ENCODE measurements at places on chromosomes 13 and 19. TPM values are rescaled to one million over a fixed set of nuclear protein-coding genes. Genes with fewer than 3 reads are reported as not detected.
A peak's percentile ranks its signal among the peaks of the same experiment; 100 is the strongest.

- DNase-seq = no peak
Measured at GRCh38 chr13:28392428-28392827, 102.5 kb downstream of the FLT1 start.

DNA sequence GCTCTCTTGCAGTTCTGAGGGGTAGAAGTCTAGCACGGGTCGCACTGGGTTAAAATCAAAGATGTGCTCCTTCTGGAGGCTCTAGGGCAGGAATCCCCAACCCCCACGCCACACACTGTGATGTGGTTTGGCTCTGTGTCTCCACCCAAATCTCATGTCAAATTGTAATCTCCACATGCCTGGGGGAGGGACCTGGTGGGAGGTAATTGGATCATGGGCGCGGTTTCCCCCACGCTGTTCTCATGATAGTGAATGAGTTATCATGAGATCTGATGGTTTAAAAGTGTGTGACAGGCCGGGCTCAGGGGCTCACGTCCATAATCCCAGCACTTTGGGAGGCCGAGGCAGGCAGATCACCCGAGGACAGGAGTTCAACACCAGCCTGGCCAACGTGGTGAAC, 26.6 kb upstream of the CALM3 start:
- DNase-seq = no peak

GRCh38 chr19:11324079-11324661, 15.3 kb downstream of the RAB3D start:
- DNase-seq = peak; percentile 70

- no peak for DNase-seq
Measured at GRCh38 chr19:2185734-2186070, 22.0 kb downstream of the DOT1L start.

DNA sequence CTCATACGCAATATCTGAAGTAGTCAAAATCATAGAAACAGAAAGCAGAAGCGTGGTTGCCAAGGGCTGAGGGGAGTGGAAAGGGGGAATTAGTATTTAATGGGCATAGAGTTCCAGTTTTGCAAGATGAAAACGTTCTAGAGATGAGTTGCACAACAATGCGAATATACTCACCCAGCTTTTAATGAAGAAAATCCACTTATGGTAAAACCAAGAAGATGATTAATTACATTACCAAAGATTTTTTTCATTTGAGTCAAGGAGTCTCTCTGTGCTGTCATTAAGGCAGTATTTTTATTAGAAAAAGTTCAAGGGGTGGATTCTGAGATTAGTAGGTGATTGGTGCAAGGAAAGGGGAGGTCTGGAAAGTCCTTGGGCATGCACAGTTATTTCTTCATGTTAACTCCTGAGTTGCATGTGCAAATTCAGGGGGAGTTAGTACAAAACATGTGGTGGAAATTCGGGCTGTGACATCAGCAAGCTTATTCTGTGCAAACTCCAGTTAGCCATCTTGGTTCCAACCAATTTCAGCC, 6.9 kb upstream of the CBY2 start:
- DNase-seq = no peak

DNA sequence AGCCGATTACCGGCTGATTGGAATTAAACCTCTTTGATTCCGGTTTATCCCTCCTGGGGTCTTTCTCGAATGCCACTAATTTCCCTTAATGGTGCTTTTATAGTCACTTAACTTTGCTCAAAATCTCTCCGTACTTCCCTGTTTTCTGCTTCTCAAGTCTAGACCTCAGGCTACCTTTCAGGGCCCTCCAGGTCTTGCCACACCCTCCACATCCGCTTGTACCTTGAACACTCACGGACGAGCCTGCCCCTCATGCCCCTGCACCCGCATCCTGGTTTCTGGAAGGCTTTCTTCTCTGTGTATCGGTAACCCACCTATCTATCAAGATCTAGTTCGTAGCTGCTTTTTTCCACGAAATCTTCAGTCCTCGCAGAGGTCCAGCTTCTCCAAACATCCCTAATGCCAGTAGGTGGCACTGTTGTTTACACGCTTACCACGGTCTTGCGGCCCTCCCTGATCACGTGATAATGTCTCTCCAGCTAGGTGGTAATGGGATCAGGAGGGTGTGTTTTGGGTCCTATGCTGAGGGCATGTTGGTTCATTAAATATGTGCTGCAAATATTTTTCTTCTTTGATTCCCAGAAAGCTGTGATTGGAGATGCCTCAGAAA, 13.8 kb downstream of the ATP12A start:
- DNase-seq = no peak

DNA sequence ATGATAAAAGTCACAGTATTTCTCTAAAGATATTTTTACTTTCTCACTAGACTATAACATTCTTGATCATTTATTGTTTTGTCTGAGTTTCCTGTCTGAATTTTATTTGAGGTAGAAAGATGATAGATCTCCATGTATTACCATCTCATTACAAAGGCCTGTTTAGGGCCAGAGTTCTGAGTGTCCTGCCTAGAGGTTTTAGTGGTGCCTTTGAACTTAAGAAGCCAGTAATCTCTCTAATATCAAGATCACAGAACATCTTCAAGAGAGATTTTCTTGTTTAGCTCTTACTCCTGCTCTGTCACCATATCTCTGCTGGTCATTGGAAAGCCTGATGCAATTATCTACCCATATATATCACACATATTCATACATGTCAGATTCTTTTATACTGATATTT, 101.5 kb downstream of the ZAR1L start:
- no peak for DNase-seq

DNA sequence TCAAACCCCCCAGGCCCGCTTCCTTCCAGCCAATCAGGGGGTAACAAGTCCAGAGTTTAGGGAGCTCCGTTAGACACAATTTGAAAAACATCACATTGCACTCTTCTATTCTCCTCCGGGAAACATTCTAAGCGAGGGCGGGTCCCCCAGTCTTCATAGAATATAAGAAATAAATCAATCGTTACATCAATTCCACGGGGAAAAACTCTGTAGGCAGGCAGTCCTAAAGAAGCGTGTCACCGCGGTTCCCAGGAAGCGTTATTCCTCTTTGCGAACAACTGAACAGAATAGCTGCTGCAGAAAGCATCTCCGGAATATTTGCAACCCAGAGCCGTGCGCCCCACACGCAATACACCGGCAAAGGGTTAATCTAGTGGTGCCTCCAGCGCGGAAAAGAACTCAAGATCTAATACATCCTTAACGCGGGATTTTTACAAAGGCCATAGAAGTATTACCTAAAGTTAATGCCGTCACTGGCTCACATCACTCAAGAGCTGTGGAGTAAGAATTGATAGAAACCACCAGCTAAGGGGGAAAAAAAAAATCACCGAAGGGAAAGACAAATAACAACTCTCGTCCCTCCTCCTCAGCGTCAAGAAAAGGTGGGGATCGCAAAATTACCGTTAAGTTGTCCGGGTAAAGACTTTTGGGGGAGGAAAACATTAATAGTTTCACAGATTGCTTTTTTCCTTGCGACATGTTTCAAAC, 65.1 kb downstream of the KCNRG start:
- DNase-seq = no peak

DNA sequence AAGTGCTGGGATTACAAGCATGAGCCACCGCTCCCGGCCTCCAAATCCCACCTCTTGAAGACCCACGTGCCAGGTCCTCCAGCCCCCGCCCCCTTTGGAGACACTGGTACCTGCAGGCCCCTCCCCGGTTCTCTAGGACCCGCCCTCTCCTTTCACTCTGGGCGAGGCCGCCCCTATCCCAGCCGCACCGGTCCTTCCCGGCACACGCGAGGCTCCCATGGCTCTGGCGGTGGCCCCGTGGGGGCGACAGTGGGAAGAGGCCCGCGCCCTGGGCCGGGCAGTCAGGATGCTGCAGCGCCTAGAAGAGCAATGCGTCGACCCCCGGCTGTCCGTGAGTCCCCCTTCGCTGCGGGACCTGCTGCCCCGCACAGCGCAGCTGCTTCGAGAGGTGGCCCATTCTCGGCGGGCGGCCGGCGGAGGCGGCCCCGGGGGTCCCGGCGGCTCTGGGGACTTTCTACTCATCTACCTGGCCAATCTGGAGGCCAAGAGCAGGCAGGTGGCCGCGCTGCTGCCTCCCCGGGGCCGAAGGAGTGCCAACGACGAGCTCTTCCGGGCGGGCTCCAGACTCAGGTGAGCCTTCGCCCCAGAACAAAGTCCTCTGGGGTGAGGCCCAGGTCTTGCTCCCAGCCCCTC, at the start of gene CBLC:
TSS of gene CBLC (plus strand) at position 176 of the 633 bp plus-strand sequence. CDS start at position 218, 42 bp downstream.
- peak; percentile 82 for DNase-seq

DNA sequence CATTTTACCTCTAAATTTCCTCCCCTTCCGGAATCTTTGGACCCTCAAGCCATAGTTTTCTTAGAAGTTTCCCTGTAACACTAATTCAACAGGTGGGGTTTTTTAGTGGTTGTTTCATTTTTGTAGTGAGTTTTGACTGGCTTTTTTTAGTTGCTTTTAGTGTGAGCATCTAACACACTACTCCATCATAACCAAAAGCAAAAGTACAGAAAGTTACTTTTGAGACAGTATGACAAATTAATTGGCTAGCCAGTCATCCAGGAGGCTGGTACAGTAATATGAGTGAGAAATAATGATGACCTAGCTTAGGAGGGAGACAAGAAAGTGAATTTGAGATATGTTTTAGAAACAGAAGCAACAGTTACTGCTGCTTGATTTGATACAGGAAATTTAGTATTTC, 71.5 kb downstream of the DNAJC15 start:
- no peak for DNase-seq

ZNF471 gene
- total RNA-seq = 1.4 TPM

RGS9BP gene
- 0.07 TPM for total RNA-seq

OR7D2 gene
- not detected for total RNA-seq

FXYD3 gene
- total RNA-seq = 312 TPM
